ENCODE measurements at places on chromosomes 2 and 18. TPM values are rescaled to one million over a fixed set of nuclear protein-coding genes. Genes with fewer than 3 reads are reported as not detected.

GRCh38 chr18:40160361-40160760 is 1794.7 kb upstream of the PIK3C3 start:
- H3K27ac ChIP-seq = no peak overlapping the region
- no peak for DNase-seq
- H3K4me3 ChIP-seq = no peak overlapping the region
- no peaks in the 10 kb centered on the region for H3K4me1 ChIP-seq
- H3K36me3 ChIP-seq = no peaks in the 10 kb centered on the region
- no peaks in the 10 kb centered on the region for H3K27me3 ChIP-seq

DNA sequence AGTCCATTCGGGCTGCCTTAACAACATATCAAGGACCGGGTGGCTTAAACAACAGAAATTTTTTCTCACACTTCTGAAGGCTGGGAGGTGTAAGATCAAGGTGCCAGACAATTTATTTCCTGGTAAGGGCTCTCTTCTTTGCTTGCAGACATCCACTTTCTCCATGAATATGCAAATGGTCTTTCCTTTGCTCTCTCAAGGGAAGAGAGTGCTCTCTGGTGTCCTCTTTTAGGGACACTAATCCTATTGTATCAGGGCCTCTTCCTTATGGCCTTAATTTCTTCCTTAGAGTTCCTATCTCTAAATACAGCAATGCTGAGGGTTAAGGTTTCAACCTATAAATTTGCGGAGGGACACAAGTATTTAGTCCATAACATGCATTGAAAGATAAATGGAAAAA is 770.8 kb downstream of the DSC3 start:
- H3K27me3 ChIP-seq = no peaks in the 10 kb centered on the region
- H3K4me1 ChIP-seq = no peaks in the 10 kb centered on the region
- DNase-seq = no peak

GRCh38 chr2:37843556-37843955 is 81.5 kb upstream of the RMDN2 start:
- no peaks in the 10 kb centered on the region for H3K36me3 ChIP-seq
- peaks cover 13% of the 10 kb centered on the region for H3K27me3 ChIP-seq
- no peak overlapping the region for H3K27ac ChIP-seq
- H3K4me3 ChIP-seq = no peak overlapping the region
- no peaks in the 10 kb centered on the region for H3K4me1 ChIP-seq

- no peaks in the 10 kb centered on the region for H3K36me3 ChIP-seq
- H3K4me3 ChIP-seq = no peak overlapping the region
- no peak for DNase-seq
Observed at GRCh38 chr2:226581661-226582060, 218.0 kb downstream of the IRS1 start.

GRCh38 chr2:30786923-30787685 is 20.1 kb downstream of the CAPN13 start:
- no peaks in the 10 kb centered on the region for H3K4me1 ChIP-seq
- H3K36me3 ChIP-seq = no peaks in the 10 kb centered on the region
- DNase-seq = no peak
- no peak overlapping the region for H3K4me3 ChIP-seq

GRCh38 chr2:195863564-195863963 is 205.1 kb downstream of the DNAH7 start:
- no peak overlapping the region for H3K4me3 ChIP-seq
- no peak overlapping the region for H3K27ac ChIP-seq
- no peak for DNase-seq
- no peaks in the 10 kb centered on the region for H3K4me1 ChIP-seq

DNA sequence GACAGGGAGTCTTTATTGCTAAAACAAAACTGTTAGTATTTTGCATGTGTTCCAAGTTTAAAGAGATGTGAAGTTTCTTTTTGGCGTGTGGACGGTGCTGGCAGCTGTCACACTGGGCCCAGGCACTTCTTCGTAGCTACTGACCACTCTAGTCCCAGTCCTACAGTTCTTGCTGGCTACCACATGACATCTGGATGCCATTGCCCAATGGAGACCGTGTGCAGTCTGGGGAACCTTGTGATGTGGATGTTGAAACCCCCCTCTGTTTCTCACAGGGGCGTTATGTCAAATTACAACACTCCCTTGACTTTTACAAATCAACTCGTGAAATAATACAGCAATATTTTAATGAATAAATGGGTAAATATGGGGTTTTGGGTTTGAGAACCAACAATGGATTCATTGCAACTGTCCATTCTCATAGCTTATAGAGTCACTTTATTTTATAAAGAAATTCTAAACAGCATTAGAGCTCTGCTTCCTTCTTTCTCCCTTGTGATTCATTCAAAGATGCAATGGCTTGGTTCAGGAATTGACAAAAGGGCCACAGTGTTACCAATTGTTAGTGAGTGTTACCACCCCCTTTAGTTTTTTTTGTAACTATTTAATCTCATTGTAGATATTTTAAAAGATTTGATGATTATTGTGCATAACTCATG is 1.2 kb downstream of the GPD2 start:
- H3K36me3 ChIP-seq = no peaks in the 10 kb centered on the region
- DNase-seq = no peak
- H3K4me1 ChIP-seq = peaks cover 20% of the 10 kb centered on the region
- peak overlapping the region; percentile 91 for H3K27ac ChIP-seq
- peak overlapping the region; percentile 83 for H3K4me3 ChIP-seq

DNA sequence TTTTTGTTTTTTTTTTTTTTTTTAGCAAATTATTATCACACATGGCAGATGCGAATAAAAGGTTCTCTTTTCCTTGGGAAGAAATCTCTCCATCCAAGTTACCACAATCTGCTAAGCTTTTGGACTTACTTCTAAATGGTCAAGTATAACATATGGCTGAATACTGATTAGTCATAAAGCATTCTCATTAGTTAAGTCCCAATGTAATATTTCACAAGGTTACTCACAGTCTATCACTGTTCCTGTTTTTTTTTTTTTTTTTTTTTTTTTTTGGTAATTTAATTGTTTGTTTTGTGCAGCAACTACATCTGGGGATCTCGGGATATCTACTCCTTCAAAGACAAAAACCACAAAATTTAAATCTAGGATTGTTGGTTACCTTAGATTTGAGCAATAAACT is 771.7 kb downstream of the CPS1 start:
- no peak overlapping the region for H3K4me3 ChIP-seq
- no peaks in the 10 kb centered on the region for H3K4me1 ChIP-seq
- H3K36me3 ChIP-seq = no peaks in the 10 kb centered on the region
- H3K27me3 ChIP-seq = no peaks in the 10 kb centered on the region
- H3K27ac ChIP-seq = no peak overlapping the region

- H3K36me3 ChIP-seq = no peaks in the 10 kb centered on the region
- no peak overlapping the region for H3K4me3 ChIP-seq
- no peaks in the 10 kb centered on the region for H3K4me1 ChIP-seq
- no peak overlapping the region for H3K27ac ChIP-seq
Observed at GRCh38 chr2:20241973-20242726, 17.2 kb upstream of the SDC1 start.

DNA sequence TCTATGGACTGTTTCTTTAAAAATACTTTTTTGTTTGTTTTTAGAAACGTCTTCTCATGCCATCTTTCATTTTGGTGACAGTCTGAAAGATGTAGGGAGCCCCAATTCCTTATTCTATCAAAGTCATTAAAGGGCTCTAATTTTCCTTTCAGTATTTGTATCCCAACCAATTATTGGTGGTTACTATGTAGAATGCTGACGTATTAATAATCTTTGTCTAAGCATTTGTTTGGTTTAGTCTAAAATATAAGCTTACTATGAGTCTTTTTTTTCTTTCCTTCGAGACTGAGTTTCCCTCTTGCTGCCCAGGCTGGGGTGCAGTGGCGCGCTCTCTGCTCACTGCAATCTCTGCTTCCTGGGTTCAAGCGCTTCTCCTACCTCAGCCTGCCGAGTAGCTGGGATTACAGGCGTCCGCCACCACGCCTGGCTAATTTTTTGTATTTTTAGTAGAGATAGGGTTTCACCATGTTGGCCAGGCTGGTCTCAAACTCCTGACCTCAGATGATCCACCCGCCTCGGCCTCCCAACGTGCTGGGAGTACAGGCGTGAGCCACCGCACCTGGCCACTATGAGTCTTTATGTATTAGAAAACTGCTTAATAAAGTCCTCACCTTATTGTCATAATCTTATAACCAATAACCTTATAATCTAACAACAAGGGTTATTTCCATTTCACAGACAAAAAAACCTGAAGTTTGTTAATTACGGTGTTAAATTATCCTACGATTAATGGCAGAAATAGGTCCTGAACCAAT is 849 bp upstream of the VRK2 start:
- H3K27ac ChIP-seq = peak overlapping the region; percentile 98
- H3K4me1 ChIP-seq = peaks cover 6% of the 10 kb centered on the region
- DNase-seq = no peak
- H3K4me3 ChIP-seq = peak overlapping the region; percentile 74

DNA sequence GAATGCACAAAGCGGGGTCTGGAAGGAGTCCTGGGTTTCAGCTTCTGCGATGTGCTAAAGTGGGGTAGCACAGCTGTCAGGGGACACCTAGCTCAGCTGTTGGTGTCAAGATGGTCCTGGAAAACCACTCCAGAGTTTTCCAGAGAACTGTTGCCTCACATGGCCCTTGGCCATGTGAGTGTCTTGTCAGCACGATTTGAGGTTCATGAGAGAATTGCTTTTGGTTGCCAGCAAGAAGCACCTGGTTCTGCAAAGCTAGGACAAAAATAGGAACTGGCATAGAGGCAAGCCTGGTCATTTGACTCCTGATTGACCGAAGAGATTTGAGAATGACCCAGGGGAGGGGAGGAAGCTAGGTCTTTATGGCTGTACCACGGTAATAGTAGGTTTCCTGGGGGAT is 50.4 kb upstream of the CTLA4 start:
- no peak overlapping the region for H3K27ac ChIP-seq
- H3K4me1 ChIP-seq = 0 out of 2 replicates have a peak, but pooled peaks cover 2% of the 10 kb centered on the region
- no peaks in the 10 kb centered on the region for H3K36me3 ChIP-seq

Gene ERICH2
- 0.74 TPM for total RNA-seq

Gene HOXD13
- total RNA-seq = not detected

Gene CROCC2
- total RNA-seq = 0.23 TPM

Data from Panc1 (cell line).